ENCODE measurements at places on chromosomes 5 and 9.

GRCh38 chr5:133727636-133728035 lies 115.3 kb upstream of the FSTL4 start:
- no peak for DNase-seq

DNA sequence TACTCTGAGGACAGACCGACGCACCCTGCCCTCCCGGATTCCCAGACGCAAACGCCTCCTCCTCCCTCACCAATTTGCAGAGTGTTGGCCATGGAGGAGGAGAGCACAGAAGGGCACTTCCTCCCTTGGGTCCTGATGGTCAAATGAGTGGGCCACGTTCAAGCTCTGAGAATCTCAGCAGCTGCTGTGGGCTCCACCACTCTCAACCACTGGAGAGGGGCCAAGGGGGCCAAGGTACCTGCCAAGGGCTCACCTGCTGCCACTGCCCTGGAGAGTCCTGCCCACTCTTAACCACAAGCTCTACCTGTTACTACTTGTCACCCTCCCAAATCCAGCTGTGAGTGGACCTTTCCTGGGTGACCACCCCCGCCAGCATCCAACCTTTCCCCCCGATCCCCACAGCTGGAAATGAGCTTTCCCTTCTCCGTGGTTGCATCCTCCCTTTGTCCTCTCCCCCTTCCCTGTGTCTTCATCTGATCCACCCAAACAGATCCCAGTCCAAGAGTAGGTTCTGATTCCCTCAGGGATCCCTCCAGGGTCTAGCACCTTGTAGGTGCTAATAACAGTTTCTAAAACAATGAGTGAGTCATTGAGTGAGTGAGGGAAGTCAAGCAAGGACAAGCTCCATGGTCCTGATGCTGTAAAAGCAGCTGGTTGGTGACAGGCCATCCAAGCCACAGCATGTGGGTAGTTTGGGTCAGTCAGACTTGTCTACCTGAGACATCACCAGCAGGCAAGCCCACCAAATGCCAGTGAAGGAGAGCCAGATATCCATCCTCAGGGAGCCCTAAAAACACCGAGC lies 69.7 kb downstream of the FAM114A2 start:
- DNase-seq, result no peak

DNA sequence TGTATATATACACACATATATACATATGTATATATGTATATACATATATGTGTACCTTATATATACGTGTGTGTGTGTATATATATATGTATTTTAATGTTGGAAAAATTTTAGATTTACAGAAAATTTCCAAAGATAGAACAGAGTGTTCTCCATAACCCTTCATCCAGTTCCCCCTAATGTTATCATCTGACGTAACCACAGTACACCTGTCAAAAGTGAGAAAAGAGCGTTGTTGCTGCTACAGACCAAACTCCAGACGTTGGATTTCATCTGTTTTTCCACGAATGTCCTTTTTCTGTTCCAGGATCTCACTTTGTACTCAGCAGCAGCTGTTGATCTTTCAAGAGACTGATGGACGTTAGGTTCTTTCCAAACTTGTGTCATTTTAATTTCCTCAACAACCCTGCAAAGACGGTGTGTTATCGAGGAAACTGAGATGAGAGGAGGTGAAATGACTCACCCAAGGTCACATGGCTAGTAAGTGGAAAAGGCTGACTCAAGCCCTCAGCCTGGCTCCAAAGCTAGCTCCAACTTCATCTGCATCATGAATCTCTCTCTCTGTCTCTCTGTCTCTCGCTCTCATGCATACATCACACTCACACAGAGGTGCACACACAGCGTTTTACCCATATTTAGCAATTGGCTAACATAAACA lies 17.0 kb upstream of the NTNG2 start:
- DNase-seq, result no peak

GRCh38 chr5:110631236-110631635 lies 95.2 kb downstream of the TMEM232 start:
- DNase-seq, result no peak

DNA sequence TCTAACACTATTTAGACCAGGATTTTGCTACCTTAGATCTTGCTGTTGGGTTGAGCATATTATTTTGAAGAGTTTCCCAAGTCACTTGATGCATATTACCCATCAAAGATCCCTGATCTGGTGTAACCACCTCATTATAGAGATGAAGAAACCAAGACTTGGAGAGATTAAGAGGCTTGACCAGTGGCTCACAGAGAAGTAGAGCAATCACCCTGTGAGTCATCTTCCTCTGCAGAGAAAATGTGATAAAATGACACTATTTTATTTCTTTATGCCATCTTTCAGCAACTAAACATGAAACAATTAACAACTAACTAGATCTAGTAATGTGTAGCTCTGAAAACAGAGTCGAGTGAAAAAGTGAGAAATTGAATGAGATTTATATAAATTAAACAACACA lies 76.1 kb downstream of the KIF4B start:
- DNase-seq, result no peak

- DNase-seq, result no peak
These were observed 249.3 kb downstream of the CRB2 start for GRCh38 chr9:123605286-123605685.

DNA sequence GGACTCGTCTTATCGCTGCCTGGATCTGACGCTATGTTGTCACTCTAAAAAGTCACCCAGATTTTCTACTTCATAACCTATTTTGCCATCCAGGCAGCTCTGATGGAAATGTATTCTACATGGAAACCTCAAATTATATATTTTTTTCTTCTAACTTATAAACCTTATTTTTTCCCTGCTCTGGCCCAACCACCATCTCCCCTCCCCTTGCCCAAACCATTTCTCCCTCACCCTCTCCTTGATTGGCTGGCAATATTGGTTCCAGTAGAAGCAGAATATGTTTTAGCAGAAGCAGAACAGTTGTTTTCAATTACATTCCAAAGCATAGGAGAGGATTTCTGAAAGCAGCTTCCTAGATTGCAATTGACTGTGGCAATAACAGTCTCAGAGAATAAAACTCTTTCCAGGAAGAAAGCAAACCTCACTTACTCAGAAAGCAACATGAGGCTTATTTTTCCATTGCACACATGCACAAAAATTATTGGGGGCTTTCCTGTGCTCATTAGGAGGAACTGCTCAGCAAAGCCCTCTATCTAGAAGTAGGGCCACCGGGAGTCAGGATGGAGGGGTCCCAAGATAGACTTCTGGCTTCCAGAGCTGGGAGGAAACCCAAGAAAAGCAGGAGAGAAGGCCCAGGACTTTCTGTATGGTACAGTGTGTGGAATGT lies 191.8 kb downstream of the ESM1 start:
- DNase-seq, result no peak

GRCh38 chr5:175015028-175015685 lies 290.8 kb downstream of the MSX2 start:
- DNase-seq, result no peak

All from erythroblast (primary cell).